ENCODE measurements at places on chromosomes 11 and 22.

DNA sequence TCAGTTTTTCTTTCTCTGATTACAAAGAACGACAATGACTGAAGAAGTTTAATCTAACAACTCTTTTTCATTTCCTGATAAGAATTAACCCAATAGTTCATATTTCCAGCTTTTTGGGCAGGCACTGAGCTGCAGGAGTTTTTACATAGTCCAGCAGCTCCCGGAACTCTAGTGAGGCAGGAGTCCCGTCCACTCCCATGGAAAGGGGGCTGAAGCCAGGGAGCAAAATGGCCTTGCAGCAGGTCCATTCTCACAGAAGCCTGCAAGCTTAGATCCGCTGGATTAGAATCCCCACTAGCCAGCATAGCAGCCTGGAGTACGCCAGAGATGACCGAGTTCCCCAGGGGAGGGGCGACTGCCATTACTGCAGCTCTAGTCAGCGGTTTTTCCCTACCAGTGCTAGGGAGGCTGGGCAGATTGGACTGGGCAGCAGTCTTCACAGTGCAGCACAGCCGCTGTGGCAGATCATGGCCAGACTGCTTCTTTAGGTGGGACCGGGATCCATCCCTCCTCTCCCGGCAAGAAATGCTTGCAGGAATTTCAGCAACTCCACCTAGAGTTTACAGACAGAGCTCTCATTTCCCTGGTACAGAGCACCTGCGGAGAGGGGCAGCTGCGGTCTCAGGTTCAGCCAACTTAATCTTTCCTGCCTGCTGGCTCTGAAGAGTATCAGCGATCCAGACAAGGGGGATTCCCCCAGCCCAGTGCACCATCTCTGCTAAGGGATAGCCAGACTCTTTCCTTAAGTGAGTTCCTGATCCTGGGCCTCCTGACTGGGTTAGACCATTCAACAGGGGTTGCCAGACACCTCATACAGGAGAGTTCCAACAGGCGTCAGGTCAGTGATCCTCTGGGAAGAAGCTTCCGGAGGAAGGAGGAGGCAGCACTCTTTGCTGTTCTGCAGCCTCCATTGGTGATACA lies 742 bp upstream of the CASP4 start:
- DNase-seq: no peak

DNA sequence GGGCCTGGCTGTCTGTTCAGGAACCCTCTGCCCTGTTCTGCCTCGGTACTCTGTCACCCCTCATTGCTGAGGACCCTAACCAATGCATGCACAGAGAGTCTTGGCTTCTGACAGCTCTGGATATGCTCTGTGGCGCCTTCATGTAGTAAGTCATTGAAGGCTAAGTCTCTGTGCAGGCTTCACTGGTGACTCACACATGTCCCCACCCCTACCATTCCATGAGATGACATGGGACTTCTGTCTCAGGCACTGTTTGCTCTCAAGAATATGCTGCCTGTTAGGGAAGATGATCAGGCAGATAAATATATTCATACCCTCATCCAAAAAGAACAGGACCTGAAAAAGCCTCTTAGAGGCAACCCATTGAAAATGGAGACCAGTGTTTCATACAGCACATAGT lies 43.6 kb upstream of the HORMAD2 start:
- peak; percentile 11 for DNase-seq

DNA sequence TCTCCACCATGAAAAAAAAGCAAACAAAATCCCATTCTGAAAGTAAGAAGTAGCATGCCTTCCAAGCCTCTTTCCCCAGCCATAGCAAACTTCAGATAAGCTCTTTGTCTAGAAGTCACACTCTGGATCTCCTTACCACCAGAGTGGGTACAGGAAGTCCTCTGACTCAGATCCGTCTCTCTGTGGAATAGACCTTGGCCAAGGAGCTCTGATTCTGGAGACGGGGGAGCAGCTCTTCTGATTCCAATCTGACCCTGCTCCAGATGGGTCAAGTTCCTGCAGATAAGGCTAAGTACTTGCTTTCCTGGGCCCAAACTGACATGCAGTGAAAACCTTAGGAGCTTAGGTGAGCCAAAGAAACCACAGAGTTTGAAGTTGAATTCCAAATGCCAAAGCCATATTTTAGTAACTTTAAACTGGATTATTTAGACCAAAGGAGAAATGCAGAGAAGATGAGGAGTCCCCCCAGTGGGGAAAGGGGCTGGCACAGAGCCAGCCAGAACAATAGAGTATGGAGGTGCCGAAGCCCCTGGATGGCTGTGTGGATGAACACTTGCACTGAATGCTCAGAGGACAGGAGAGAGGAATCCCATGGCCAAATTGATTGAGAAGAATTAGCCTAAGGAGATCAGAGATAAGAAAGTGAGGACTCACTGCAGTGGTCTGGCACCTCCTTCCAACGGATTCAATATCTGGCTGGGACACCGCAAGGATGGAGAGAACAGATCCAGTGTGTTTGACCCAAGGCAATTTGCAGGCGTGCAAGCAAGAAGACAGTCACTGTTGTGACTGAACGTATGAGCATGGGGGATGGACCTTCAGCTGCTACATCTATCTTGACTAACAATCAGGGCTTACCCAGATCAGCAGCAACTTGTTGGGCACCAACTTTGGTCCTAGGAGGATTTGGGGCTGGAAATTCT lies 54.9 kb downstream of the ENDOD1 start:
- DNase-seq: no peak

- DNase-seq: no peak
Measured at GRCh38 chr22:27749597-27750225, 51.8 kb downstream of the MN1 start.

GRCh38 chr11:2700415-2701211 lies 819 bp upstream of the KCNQ1OT1 start:
- peak; percentile 21 for DNase-seq

GRCh38 chr11:120098503-120099020 lies 39.4 kb downstream of the TRIM29 start:
- DNase-seq: no peak

GRCh38 chr11:1044160-1044559 lies 7.6 kb upstream of the MUC6 start:
- no peak for DNase-seq

DNA sequence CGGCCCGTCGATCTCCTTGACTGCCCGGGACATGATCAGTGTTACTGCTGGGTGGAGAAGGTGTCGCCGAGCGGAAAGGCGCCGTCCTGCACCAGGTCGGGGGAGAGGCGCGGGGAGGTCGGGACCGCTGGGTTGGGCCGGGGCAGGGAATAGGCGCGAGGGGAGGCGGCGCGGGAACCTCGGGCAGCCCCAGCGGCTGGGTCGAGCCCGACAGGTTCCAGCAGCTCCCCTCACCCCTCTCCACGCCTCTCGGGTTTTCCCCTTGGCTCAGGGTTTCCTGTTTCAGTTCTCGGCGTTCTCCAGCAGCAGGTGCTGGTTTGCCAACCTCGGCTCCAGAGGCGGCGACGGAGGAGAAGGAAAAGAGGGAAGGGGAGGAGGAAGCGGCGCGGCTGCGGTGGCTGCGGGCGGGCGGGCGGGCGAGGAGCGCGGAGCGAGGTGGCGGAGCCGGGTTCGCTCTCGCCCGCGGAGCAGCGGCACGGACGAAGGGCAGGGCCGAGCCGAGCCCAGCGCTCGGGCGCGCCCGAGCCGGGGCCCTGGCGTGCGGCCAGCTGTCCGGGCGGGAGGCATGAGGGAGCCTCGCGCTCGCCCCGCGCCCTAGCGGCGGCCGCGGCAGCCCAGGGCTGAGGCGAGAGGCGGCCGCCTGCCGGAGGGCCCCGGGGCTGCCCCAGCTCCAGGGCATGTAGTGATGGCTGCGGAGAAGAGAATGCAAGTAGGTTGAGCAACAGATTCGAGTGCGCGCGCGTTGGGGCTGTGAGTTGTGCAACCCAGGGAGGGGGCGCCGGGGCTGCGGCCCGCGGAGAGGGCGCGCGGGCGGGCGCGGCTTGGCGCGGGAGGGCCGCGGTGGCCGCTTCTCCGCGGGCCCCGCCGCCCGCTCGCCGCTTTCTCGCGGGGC lies at the start of gene ZC3H12C:
TSS of gene ZC3H12C (plus strand) at position 878 of the 892 bp plus-strand sequence. CDS start 20 bp downstream, outside the sequence.
- DNase-seq: peak; percentile 83

DNA sequence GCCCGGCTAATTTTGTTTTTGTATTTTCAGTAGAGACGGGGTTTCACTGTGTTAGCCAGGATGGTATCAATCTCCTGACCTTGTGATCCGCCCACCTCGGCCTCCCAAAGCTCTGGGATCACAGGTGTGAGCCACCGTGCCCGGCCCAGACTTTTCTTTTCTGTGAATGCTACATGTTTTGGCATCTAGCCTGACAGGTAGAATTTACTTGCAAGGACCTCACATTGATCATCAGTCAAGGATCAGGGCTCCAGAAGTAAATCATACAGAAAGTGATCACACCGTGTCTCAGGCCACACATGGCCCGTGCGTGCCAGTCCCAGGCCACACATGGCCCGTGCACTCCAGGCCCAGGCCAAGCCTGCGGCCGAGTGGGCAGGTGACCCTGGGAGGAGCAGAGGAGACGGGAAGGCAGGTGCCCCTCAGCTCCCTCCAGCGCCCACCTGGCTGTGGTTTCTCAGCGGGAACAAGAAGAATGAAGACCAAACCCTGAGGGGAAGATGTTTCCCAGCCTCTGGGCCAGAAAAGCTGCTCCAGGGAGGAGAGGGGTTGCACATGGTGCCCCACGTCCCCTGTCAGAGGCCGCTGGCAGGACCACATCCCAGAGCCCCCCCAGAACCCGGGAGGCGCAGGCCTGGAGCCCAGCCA lies 76.2 kb downstream of the BRD1 start:
- DNase-seq: no peak
